ENCODE measurements at places on chromosomes 13 and 19.
A peak's percentile ranks its signal among the peaks of the same experiment; 100 is the strongest.

- no peak for DNase-seq
Observed at GRCh38 chr19:10881403-10882107, 10.2 kb downstream of the CARM1 start.

DNA sequence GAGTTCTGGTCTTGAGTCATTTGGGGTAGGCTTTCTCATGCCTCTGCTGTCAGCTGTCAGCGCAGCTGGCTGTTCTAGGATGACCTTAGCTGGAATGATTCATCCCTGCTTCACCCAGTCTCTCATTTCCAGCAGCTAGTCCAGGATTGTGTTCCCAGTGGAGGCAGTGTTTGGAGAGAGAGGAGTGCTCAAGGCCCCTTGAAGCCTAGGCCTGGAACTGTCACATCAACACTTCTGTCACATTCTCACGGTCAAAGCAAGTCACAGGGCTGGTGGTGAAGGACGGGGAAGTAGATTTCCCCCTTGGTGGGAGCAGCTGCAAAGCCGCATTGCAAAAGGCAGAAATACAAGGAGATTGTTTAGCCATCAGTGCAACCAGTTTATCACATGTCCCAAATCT lies 15.2 kb downstream of the TPT1 start:
- no peak for DNase-seq

DNA sequence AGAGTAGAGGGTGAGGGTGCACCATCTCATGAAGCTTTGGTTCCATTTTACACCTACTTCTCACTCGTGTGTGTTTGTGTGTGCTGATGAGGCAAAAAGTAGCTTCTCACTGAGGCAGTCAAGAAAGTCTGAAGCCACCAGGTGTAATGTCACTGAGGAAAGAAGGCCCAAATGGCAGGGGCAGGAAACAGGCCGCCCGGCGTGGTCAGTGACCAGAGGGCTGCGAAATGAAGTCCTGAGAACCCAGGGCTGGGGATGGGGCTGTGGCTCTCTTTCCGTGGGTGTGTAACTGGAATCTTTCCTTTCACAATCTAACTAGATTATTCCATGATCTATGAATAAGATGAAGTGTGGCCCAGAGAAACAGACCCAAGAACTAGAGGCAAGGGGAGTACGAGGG lies 25.5 kb upstream of the TFDP1 start:
- DNase-seq, result no peak

- no peak for DNase-seq
Observed at GRCh38 chr19:54532528-54532927, 29.9 kb downstream of the LAIR2 start.

DNA sequence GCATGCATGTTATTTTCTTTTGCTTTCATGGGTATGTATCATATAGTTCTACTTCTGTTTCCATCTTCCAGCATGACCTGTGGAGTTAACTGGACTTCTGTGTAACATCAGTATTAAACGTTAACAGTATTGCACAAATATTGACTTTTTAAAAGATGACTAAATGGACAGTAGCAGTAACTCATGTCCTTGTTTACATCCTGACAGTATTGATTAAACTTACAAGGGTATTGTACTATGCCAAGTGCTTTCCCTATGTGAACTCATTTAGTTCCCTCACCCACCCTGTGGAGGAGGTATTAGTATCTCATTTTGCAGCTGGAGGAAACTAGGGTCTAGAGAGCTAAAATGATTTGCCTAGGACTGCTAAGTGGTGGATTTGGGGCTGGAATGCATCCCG lies 128.7 kb upstream of the SLC10A2 start:
- DNase-seq, result no peak

DNA sequence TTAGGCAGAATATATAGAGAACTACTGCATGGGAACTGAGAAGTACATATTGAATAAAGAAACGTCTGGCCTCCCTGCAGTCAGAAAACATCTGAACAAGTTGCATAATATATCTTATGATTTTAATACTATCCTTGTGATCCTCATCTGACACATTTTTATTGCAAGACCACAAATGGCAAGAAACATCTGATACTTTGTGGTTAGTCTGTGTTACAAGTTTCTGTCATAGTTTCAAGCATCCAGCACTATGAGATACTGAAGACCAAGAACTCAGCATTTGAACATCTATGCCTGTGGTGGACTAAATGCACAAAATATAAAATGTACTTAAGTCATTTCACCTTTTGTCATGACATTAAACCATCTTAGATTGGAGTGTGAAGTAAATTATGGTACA lies 1175.8 kb upstream of the MIR17HG start:
- DNase-seq, result no peak

DNA sequence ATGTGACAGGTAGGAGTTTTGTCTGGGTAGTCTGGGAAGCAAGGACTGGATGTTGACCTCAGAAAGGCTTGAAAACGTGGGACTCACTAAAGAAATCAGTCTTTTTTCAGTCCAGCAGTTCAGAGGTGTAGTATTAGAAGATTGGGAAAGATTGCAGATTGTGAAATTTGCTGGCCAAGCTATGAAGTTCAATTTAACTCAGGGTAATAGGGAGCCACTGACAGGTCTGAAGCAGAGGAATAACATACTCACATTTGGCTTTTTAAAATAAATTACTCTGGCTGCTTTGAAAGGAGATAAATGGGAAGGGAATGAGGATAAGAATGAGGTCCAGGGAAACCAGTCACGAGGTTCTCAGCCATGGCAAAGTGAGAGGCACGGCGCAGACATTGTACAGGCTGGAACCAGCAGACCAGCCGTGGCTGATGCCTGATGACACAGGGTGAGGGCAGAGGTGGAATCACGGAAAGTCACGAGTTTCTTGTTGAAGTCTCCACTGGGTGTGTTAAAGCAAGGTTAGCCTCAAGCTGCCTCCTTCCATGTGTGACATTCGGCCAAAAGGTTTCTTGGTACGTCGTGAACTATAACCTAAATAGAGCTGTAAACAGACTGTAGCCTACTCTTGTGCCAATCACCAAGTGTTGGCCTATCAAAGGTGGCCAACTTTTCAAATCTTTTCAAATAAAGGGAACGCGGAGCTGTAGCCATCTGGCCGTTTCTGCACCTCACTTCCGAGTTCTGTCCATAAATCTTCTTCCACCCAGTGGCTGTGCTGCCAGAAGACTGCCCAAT lies 377.6 kb downstream of the IRS2 start:
- peak; percentile 10 for DNase-seq

DNA sequence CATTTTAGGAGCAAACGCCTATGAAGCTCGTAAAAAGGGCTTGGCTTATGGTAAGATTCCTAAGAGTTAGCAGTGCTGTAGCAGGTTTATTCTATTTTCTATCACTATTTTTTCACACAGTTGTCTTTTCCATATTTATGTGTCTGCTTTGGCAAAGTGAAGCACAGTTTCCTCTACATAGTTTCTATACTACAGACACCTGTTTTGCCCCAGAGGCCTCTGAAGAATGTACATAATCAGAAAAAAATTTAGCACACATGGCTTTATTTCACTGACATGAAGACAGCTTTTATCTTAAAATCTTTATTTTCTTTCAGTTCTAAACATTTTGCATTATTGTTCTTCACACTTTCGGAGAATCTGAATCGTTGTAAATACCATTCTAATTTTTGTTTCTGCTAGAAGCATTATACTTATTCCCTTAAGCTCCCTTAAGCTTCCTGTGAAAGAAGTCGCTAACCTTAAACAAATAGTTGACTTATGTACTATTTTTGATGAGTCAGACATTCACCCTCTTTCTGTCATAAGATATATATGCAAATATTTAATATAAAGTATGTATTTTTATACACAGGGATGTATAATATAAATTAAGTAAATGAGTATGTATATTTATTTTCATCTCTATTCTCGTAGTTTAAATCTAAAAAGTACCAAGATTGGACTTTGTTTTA lies 816.0 kb downstream of the OLFM4 start:
- DNase-seq, result no peak

GRCh38 chr19:53982001-53982451 lies 9.4 kb upstream of the CACNG6 start:
- DNase-seq, result no peak

DNA sequence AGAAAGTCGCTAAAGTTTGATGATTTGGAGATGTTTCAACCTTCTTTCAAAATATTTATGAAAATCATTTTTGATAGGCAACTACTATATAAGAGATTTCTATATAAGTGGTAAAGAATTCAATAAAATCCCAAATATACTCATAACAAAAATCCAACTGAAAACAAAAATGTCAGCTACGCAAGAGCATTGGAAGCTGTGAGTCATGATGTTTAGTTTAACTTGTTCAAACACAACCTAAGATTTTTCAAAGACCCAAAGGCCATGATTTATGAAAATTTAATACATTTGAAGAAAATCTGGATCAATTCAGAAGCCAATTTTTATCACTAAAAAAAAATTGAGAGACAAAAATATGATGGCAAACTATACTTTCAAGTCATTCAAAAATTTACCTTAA lies 226.6 kb downstream of the MZT1 start:
- DNase-seq, result no peak

- peak; percentile 60 for DNase-seq
Observed at GRCh38 chr19:54451331-54451871, 2.4 kb downstream of the LENG8 start.
